ENCODE measurements at places on chromosomes 12 and 14.
A peak's percentile ranks its signal among the peaks of the same experiment; 100 is the strongest.

GRCh38 chr14:79363291-79363690 lies 848.0 kb downstream of the DIO2 start:
- no peak for DNase-seq

GRCh38 chr12:32854097-32854496 lies 42.5 kb downstream of the PKP2 start:
- no peak for DNase-seq

DNA sequence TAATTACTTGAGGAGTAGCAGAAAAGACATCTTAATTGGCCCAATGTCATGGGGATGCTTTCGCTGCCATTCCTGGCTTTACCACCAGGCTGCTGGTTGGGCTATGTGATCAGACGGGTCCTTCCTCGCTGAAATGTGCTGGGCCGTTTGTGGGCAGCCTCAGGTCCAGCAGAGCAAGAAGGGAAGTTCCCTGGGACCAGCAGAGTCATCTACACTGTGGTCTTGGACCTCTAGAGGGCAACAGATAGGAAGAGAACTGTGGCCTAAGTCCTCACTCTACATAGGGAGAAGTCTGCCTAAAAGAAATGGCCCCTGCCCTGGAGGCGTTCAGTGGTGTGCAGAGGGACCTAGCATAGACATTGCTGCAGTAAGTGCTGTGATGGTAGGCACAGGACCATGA lies 10.9 kb downstream of the EVL start:
- DNase-seq, result no peak

DNA sequence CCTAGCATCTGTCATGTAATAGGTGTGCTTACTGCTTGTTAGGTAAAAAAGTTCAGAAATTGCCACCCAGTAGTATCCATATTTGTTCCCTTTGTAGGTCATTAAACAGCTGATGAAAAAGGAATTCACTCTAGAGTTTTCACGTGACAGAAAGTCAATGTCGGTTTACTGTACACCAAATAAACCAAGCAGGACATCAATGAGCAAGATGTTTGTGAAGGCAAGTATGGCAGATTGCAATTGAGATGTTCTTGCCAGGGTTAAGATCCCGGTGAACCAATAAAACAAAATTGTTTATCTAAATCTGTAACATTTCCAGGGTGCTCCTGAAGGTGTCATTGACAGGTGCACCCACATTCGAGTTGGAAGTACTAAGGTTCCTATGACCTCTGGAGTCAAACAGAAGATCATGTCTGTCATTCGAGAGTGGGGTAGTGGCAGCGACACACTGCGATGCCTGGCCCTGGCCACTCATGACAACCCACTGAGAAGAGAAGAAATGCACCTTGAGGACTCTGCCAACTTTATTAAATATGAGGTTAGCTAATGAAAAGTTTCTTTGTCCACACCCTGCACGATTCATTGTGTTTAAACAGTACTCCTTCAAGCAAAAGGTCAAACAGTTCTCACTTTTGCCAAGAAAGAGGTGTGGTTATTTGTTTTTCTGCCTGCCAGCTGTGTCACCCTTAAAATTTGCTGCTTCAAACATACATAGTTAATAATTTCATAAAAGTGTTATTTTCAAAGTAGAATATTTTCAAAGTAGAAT lies 58.3 kb downstream of the ATP2A2 start:
- DNase-seq, result no peak

GRCh38 chr12:50032854-50033581 lies 7.7 kb upstream of the RACGAP1 start:
- no peak for DNase-seq

DNA sequence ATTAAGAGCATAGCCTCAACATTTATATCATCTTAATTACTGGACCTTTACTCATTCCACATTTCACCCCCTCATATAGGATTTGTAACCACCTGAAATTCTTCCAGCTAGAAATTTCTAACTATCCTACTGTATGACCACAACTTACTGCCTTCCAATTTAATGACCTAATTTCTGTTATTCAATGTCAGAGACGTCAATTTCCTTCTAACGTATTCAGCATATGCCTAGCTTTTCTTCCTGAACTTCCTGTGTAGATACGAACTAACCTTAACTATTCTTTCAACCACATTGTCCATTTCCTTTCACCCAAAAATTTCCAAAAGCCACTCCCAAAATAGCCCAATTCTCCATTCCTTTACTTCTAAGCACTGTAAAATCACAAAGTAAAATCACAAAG lies 108.0 kb downstream of the EEA1 start:
- peak; percentile 7 for DNase-seq

GRCh38 chr12:39327510-39327909 lies 115.4 kb downstream of the KIF21A start:
- DNase-seq, result no peak

- no peak for DNase-seq
These were observed 472.1 kb downstream of the BCL11B start for GRCh38 chr14:98799891-98800290.

DNA sequence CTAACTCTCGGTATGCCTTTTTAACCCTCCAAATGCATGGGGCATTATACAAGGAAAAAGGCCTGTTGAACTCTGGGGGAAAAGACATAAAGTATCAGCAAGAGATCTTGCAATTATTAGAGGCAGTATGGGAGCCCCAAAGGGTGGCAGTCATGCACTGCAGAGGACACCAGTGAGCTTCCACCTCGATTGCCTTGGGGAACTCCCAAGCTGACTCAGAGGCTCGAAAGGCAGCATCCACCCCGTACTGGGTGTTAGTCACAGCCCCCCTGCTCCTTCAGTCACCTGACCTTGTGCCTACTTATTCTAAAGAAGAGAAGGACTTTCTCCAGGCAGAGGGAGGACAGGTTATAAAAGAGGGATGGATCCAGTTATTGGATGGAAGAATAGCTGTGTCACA lies 781.4 kb upstream of the TMEM132C start:
- peak; percentile 85 for DNase-seq

GRCh38 chr12:13326076-13326475 lies 129.6 kb downstream of the EMP1 start:
- DNase-seq, result no peak

DNA sequence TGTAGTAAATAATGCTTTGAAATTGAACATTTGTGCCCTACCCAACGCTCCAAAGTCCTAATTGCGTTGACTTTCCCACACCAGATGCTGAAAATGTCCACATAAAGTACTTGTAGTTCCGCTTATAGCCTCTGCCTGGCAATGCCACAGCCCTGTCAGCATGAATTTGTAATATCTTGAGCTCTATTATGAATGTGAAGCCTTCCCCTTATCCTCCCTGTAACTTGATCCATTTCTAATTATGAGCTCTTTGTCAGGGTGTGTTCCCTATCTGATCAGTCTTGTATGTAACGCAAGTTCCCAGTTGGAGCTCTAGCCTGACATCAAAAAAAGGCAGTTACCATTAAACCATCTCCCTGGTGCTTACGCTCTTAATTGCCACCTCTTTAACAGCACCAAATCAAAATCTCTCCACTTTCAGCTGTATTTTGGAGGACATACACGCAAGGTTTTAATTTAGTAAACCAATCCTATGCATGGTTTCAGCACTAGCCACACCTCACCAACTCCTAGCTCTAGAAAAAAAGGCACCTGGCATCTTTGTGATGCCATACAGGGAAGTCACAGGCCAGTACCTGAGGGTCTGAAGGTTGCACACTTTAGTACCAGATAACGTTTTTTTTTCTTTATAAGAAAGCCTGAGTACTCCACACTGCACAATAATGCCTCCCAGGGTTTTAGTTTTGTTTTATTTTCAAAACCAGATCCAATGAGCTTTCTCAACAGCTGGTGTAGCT lies 69.3 kb downstream of the EEA1 start:
- no peak for DNase-seq

- no peak for DNase-seq
These were observed 4.6 kb downstream of the AGAP2 start for GRCh38 chr12:57733928-57734327.

DNA sequence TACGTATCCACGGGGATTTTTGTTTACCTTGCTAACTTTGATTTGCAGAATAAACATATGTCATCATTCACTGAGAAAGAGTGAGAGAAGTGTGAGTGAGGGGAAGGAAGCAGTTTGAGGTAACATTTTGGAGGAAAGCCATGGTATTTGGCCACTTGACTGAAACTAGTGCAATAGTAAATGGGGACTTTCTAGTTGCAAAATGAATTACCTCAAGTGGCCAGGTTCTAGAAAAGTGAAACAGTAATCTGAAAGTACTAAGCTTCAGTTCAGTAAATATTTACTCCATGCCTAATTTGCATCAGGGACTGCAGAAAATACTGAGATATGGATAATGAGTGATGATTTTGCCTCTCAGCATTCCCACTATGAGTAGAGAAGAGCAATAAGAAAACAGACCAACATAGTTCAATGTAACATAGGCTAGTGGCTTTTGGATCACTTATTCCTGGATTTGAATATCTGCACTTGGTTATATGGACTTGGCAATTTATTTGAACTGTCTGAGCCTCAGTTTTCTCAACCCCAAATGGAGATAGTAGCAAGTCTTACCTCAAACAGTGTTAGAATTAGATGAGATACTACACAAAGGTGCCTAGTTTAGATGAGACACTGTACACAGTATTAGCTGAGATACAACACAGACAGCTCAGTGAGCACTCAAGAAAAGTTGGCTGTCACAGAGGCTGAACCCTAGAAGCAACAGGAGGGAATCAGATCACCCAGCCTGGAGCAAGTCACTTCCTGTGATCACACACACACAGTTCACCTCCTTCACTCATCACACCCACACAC lies 439.1 kb downstream of the NPAS3 start:
- peak; percentile 14 for DNase-seq

- no peak for DNase-seq
These were observed 580.0 kb downstream of the DIO2 start for GRCh38 chr14:79631276-79631675.

GRCh38 chr14:64500088-64500487 lies 3.5 kb downstream of the ZBTB25 start:
- DNase-seq, result no peak

DNA sequence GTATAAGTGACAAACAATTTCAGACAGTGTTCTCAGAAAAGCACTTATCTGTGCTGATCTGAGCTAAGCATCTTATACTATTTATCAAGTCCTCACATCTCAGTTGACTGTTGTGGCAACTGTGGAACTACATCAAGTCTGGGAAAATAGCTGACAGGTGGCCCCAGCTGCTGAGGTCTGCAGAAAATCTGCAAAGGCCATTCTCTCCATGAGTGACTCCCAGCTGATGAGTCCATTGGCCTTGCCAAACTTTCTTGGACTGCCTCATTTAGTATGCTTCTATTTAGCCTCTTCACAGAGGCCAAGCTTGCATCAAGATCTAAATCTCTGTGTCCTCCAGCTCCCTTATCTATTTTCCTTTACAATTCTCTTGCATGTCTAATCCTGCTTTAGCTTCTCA lies 174.5 kb upstream of the RBM19 start:
- no peak for DNase-seq

GRCh38 chr12:122035292-122035691 lies 13.6 kb downstream of the BCL7A start:
- DNase-seq, result no peak
